CD4-positive, CD25-positive, alpha-beta regulatory T cell (primary cell): ENCODE measurements at places on chromosomes 12 and 14.

DNA sequence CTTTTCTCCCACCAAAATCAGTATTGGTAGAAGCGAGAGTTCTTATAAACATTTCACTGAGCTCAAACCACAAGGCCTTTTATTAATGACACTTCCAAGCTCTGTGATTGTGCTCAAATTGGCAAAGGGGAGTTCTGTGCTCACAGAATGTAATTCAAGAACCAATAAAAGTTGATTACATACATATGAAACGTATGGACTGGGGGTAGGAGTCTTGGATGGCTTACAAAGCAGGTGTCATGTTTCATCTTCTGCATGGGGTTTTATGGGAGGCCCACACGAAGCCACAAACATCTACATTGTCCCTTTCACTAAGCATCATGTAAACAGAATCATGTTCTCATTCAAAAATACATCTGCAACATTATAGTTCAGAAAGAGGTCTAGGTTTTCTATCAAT lies 828.3 kb downstream of the VRK1 start:
- DNase-seq: no peak
- H3K27me3 ChIP-seq: no peaks in the 10 kb centered on the region
- H3K27ac ChIP-seq: no peak overlapping the region
- H3K36me3 ChIP-seq: no peaks in the 10 kb centered on the region
- peaks cover 10% of the 10 kb centered on the region for H3K4me1 ChIP-seq

- H3K4me1 ChIP-seq: no peaks in the 10 kb centered on the region
- no peaks in the 10 kb centered on the region for H3K27me3 ChIP-seq
- DNase-seq: peak; percentile 1
- no peak overlapping the region for H3K27ac ChIP-seq
- no peaks in the 10 kb centered on the region for H3K36me3 ChIP-seq
- H3K4me3 ChIP-seq: no peak overlapping the region
Measured at GRCh38 chr14:79724934-79725717, 486.2 kb downstream of the DIO2 start.

- H3K4me3 ChIP-seq: no peak overlapping the region
- no peak overlapping the region for H3K27ac ChIP-seq
- H3K27me3 ChIP-seq: no peaks in the 10 kb centered on the region
- no peak for DNase-seq
Measured at GRCh38 chr14:74627076-74627475, 15.0 kb upstream of the LTBP2 start.

GRCh38 chr12:25458047-25458552 lies 95.0 kb downstream of the LMNTD1 start:
- no peaks in the 10 kb centered on the region for H3K4me1 ChIP-seq
- no peaks in the 10 kb centered on the region for H3K36me3 ChIP-seq
- H3K27ac ChIP-seq: no peak overlapping the region
- no peak for DNase-seq
- no peak overlapping the region for H3K4me3 ChIP-seq

DNA sequence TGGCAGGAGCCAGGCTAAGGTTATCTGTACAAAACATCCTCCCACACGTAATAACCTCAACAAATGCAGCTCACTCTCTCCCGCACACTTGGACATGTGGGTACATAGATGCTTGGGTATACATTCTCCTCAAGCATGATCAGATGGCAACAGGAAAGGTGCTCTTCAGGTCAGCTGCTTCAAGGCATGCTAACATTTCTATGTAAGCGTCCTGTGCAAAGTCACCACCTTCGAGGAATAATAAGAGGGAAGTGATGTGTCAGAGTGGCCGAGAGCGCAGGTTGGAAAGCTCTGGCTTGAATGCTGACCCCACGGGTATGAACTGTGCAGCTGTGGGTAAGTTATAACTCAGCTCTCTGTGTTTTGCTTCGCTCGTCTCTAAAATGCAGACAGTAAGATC lies 24.2 kb upstream of the SLC6A12 start:
- no peak overlapping the region for H3K4me3 ChIP-seq
- no peaks in the 10 kb centered on the region for H3K4me1 ChIP-seq
- H3K27ac ChIP-seq: no peak overlapping the region
- no peak for DNase-seq
- no peaks in the 10 kb centered on the region for H3K27me3 ChIP-seq

DNA sequence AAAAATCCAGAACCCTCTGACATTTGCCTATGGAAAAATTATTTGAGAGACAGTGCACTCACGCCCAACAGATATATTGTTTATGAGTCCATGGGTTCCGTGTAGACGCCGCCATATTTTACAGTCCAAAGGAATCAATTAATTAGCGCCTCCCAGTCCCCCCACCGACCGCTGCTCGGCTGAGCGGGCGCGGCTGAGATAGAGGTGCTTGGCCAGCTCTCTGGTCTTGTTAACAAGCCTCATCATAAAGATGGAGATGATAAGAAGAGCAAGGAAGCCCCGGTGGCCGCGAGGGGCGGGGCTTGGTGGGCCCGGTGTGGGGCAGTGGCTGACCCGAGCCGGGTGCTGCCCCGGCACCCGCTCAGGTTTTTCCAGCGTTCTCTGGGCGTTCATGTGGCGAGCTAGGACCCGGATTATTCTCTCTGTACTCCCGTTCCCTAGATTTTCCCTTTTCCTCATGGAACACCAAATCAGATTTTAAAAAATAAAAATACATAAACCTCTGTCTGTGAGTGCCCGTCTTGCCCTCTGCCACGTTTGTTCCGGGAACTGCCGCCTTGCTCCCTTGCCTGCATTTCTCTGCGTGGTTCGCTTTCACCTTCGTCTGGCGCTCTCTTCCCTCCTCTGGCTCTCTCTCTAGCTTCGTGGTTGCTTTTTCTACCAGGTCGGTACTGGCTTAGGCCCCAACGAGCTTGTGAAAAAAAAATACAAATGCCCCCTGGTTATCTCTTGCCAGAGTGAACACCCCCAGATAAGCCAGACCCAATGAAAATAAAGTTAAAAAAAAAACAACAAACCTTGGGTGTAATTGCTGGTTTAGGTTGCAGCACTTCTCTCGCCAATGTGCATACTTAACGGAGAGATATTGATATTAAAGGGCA lies 9.0 kb downstream of the HOXC12 start:
- DNase-seq: no peak
- H3K36me3 ChIP-seq: no peaks in the 10 kb centered on the region
- H3K4me3 ChIP-seq: no peak overlapping the region
- no peak overlapping the region for H3K27ac ChIP-seq
- H3K4me1 ChIP-seq: peaks cover 25% of the 10 kb centered on the region
- H3K27me3 ChIP-seq: peaks cover 73% of the 10 kb centered on the region

GRCh38 chr12:132646850-132647249 lies 28.3 kb downstream of the P2RX2 start:
- H3K27me3 ChIP-seq: no peaks in the 10 kb centered on the region
- no peak overlapping the region for H3K4me3 ChIP-seq
- H3K27ac ChIP-seq: no peak overlapping the region
- DNase-seq: no peak
- peaks cover 38% of the 10 kb centered on the region for H3K36me3 ChIP-seq

- peak; percentile 82 for DNase-seq
- peak within 1 kb of the TSS; percentile 86 for H3K4me3 ChIP-seq
- no peaks in the 10 kb centered on the region for H3K27me3 ChIP-seq
Measured at GRCh38 chr12:56338308-56339157, at the start of gene IL23A. TSS of gene IL23A (plus strand) at chr12:56338884. CDS start at chr12:56339045, 161 bp downstream.

DNA sequence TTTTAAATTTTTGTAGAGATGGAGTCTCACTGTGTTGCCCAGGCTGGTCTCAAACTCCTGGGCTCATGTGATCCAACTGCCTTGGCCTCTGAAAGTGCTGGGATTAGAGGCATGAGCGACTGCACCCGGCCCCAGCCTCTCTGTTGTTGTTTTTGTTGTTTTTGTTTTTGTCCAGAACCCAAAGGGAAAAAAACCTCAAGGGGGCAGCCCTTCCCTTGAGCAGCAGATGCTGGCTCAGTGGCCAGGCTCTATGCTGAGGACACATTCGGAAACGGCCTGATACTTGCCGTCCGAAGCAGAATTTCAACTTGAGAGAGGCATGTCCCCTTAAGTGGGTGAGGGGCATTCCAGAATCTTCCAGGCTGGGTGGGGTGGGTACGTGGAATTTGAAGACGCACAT lies 6.7 kb downstream of the MVK start:
- H3K4me3 ChIP-seq: no peak overlapping the region
- peaks cover 42% of the 10 kb centered on the region for H3K36me3 ChIP-seq
- no peaks in the 10 kb centered on the region for H3K4me1 ChIP-seq
- H3K27ac ChIP-seq: no peak overlapping the region
- no peaks in the 10 kb centered on the region for H3K27me3 ChIP-seq

GRCh38 chr12:70049596-70050360 lies 193.5 kb upstream of the CNOT2 start:
- H3K4me3 ChIP-seq: no peak overlapping the region
- no peaks in the 10 kb centered on the region for H3K4me1 ChIP-seq
- no peak for DNase-seq
- no peaks in the 10 kb centered on the region for H3K27me3 ChIP-seq

DNA sequence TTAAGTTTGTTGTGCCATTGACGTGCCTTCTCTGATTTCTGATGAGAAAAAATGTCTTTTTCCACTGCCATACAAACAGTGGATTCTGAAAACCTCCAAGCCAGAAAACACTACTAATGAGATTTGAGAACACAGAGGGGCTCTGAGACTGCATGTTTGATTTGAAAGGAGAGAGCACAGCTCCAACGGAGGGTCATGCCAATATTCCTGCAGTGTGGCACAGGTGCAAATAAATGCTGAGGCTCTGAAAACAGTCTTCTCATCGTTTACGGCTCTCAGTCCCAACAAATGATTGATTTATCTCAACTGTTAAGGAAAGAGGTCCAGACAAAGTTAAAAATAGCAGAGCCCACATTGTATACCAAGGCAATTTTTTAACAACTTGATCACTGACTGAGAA lies 128.7 kb downstream of the KCNH5 start:
- no peaks in the 10 kb centered on the region for H3K36me3 ChIP-seq
- no peak overlapping the region for H3K4me3 ChIP-seq
- no peak for DNase-seq
- H3K27me3 ChIP-seq: no peaks in the 10 kb centered on the region
- no peak overlapping the region for H3K27ac ChIP-seq

DNA sequence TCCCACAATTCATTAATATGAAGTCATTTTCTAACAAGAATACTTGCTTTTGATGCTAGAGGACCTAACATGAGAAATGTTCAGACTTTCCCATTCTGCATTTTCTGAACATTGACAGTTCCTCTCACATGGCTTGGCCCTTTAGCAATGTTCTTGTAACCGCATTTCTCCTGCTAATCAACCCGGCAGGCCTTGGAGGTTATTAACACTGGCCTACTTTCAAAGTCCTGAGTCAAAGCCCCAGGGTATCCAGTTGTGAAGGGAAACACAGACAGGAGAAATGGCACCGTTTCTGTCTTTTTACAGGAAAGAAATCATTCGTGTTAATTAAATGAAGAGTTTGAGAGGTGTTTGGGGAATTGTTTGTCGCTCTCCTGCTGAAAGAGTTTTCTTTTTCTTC lies 446.5 kb upstream of the MIS18BP1 start:
- no peak for DNase-seq
- H3K27me3 ChIP-seq: no peaks in the 10 kb centered on the region
- no peak overlapping the region for H3K4me3 ChIP-seq
- H3K27ac ChIP-seq: no peak overlapping the region
- H3K36me3 ChIP-seq: no peaks in the 10 kb centered on the region
- no peaks in the 10 kb centered on the region for H3K4me1 ChIP-seq

DNA sequence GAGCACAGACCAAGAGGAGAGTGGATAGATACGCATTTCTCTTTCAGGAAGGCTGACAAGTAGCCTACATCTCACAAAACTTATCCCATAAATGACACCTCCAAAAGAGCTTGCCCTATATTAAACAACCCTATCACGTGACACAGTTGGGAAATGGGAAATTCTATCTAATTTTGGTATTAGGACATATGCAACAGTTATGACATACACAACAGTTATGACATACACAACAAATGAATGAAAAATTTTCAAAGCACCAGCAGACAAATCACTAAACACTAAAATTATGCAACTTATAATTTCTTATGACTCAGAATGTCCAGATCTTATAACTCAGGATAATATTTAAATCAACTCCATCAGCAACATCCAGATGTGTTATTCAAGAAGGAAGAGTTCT lies 54.1 kb downstream of the DUSP16 start:
- H3K27ac ChIP-seq: no peak overlapping the region
- peaks cover 67% of the 10 kb centered on the region for H3K4me1 ChIP-seq
- no peak for DNase-seq

GRCh38 chr14:24984846-24985589 lies 64.9 kb downstream of the STXBP6 start:
- no peaks in the 10 kb centered on the region for H3K4me1 ChIP-seq
- no peak overlapping the region for H3K27ac ChIP-seq
- DNase-seq: no peak
- no peak overlapping the region for H3K4me3 ChIP-seq
- no peaks in the 10 kb centered on the region for H3K27me3 ChIP-seq
- no peaks in the 10 kb centered on the region for H3K36me3 ChIP-seq

GRCh38 chr14:21852061-21852664 lies 178.5 kb upstream of the OR4E1 start:
- no peaks in the 10 kb centered on the region for H3K4me1 ChIP-seq
- H3K27me3 ChIP-seq: peaks cover 9% of the 10 kb centered on the region
- H3K27ac ChIP-seq: peak overlapping the region; percentile 45
- no peaks in the 10 kb centered on the region for H3K36me3 ChIP-seq

DNA sequence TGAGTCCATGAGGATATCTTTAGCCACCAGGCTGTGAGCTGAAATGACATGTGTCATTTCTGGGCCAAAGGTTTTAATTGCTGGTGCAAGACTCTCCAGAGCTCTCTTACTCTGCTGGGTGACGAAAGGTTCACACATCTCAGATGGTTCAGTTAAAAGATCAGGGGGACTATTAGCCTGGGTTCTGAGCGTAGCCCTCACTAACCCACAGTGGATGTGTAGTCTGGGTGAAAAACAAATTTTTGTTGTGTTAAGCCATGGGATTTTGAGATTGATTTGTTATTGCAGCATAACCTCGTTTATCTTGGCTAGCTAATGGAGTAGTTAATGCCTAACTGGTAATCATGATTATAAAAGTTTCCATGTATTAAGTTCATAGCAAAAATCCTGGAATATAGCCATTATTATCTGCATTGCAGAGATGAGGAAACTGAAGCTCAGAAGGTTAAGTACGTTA lies 251.5 kb downstream of the RMST start:
- H3K4me1 ChIP-seq: no peaks in the 10 kb centered on the region
- H3K27ac ChIP-seq: no peak overlapping the region
- H3K36me3 ChIP-seq: no peaks in the 10 kb centered on the region
- H3K4me3 ChIP-seq: no peak overlapping the region
- DNase-seq: no peak
- H3K27me3 ChIP-seq: no peaks in the 10 kb centered on the region

GRCh38 chr14:62079038-62079437 lies 316.8 kb downstream of the SNAPC1 start:
- H3K27ac ChIP-seq: no peak overlapping the region
- no peak for DNase-seq
- no peaks in the 10 kb centered on the region for H3K27me3 ChIP-seq
- H3K36me3 ChIP-seq: no peaks in the 10 kb centered on the region
- peaks cover 13% of the 10 kb centered on the region for H3K4me1 ChIP-seq

GRCh38 chr12:51439330-51439729 lies 14.7 kb downstream of the SLC4A8 start:
- peaks cover 4% of the 10 kb centered on the region for H3K27me3 ChIP-seq
- H3K27ac ChIP-seq: no peak overlapping the region
- no peak overlapping the region for H3K4me3 ChIP-seq
- H3K4me1 ChIP-seq: peaks cover 9% of the 10 kb centered on the region

DNA sequence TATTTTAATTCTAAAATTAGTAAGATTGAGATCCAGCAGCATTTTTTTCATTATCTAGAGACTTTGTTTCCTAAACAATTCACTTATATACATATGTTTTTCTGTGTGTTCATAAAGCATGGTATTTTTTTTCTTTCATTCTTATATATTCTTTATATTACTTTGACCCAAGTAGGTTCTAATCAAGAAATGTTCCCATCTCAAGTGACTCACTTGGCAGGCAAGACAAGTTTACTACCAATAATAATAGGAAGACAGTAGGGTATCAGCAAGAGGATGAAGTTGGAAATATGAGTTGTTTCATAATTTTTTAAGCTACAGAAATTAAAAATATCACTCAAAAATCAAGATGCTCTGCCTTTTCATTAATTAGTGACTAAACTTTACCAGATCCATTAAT lies 613.4 kb upstream of the ATP2B1 start:
- no peak overlapping the region for H3K27ac ChIP-seq
- no peak overlapping the region for H3K4me3 ChIP-seq
- H3K36me3 ChIP-seq: no peaks in the 10 kb centered on the region
